ENCODE measurements at places on chromosomes 12 and 14.

DNA sequence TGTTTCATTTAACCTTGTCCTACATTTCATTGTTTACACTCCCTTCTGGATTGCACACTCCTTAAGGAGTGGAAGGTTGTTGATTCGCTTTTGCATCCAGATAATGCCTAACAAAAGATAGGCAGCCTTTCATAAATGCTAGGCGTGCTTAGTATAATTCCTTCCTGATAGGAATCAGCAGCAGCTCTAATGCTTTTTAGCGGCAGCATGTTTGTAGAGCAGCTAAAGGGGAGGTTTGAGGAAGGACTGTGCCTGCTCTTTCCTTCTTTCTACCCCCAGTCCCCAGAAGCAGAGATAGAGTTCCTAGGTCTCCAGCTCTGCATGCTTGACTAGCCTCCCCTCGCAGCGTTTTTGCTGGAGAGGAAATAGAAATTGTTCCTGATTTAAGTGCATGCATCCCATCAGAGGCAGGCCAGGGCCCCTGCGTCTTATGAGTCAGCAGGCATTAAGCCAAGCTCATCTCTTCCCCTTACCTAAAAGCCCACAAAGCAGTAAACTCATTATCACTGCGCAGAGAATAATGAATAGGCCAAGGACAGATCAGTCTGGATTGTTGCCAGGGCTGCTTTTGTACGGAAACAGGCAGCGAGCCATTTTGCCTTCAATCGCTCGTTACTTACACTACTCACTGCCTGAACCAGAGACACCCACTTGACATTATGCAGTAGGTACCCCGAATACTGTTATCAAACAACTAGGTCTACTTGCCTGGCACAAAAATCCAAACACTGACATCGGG is 14.0 kb upstream of the TBPL2 start:
- DNase-seq, result peak; percentile 25

GRCh38 chr12:89370421-89370831 is 18.1 kb upstream of the DUSP6 start:
- DNase-seq, result no peak

DNA sequence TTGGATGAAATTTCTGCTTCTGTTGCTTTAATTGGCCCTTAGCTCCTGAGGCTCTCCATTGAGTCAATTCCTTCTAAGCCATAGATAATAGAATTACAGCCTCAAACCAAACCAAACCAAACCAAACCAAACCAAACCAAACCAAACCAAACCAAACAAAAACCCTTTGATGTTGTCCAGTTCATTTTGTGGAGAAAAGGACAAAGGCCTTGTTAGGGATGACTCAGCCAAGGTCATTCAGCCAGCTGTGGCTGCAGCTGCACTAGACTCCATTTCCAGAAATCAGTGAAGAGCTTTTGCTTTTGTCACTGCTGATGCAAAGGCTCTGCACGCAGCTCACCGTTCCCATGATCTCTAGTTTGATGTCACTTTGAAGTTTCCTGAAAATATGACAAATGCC is 82.2 kb upstream of the RMST start:
- DNase-seq, result peak; percentile 2

DNA sequence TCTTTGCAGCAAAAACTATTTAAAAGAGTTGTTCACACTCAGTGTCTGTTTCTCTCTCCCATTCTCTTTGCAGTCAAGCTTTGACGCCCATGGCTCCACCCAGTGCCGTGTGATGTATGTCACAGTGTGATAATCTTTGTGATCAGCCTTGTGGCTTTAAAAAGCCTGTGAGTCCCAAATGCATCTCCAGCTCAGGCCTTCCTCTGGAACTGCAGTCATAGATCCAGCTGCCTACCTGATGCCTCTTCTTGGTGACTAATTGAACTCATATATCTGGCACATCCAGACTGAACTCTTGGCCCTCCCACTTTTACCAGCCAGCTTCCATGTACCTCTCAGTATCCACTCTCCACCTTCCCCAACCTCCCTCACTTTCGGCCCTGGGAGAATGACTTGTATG is 182.8 kb upstream of the ARHGAP5 start:
- no peak for DNase-seq

GRCh38 chr12:86148071-86148470 is 108.1 kb downstream of the MGAT4C start:
- DNase-seq, result no peak

DNA sequence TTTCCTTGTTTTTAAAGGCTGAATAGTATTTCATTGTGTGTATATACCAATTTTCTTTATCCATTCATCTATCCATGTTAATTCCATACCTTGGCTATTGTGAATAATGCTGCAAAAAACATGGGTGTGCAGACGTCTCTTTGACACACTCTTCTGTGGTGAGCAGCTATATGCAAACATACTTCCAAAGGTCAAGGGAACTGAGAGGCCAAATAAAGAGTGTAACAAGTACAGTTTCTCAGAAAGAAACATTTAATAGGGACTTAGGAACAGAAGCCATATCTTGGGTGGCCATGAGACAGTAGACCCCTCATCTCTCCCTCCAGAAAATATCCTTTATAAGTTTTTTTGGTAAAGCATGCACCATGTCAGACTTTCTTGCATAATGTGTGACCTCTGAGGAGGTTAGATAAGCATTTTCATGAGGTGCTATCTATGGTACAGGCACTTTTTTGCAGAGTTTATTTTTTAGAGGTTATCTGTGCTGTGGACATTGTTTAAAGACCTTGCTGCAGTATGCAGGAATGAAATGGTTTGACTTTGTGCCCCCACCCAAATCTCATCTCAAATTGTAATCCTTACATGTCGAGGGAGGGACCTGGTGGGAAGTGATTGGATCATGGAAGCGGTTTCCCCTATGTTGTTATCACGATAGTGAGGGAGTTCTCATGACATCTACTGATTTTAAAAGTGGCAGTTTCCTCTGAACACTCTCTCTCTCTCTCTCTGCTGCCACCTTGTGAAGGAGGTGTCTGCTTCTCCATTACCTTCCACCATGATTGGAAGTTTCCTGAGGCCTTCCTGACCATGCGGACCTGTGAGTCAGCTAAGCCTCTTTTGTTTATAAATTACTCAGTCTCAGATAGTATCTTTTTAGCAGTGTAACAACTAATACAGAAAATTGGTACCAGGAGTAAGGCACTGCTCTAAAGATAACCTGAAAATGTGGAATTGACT is 1202.3 kb downstream of the GALC start:
- no peak for DNase-seq

- no peak for DNase-seq
These were observed 744 bp downstream of the STYX start for GRCh38 chr14:52730709-52731111.

DNA sequence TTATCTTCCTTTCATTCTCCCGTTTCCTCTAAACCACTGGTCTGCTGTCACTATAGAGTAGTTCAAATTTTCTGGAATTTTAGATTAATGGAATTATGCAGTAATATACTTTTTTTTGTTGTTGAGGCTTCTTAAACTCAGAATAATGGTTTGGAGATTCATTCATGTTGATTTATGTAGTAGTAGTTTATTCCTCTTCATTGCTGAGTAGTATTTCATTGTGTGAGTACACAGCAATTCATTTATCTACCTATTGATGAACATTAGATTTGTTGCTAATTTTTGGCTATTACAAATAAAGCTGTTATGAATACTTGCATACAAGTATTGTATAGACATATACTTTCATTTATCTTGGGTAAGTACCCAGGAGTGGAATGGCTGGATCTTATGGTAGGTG is 7.2 kb downstream of the RASSF8 start:
- no peak for DNase-seq

- DNase-seq, result peak; percentile 13
These were observed 78.6 kb downstream of the KCNK13 start for GRCh38 chr14:90140298-90140955.

DNA sequence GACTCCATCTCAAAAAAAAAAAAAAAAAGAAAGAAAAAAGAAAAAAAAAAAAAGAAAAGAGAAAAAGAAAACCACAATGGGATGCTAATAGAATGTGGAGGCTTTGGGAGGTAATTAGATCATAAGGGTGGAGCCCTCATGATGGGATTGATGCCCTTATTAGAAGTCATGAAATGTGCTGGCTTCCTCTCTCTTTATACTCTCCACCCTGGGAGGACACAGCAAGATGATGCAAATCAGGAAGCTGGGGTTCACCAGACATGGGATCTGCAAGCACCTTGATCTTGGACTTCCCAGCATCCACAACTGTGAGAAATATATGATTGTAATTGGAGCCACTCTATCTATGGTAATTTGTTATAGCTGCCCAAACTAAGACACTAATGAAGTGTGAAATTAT is 13.4 kb upstream of the DRAM1 start:
- no peak for DNase-seq

GRCh38 chr14:60771117-60771516 is 36.6 kb downstream of the MNAT1 start:
- no peak for DNase-seq

- no peak for DNase-seq
These were observed 226.3 kb downstream of the SPTSSA start for GRCh38 chr14:34235643-34236300.

DNA sequence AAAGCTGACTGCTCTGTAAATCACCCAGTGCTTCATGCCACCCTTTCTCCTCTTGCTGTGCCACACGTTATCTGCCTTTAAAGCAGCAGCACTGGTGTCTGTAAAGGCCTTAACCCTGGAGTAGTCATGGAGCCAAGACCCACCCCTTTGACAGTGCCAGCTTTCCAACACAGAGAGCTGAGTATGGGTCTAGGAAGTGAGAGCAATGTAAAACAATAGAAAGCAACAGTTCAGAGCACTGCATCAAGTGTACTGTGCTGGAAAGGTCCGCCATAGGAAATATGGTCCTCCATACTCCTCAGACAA is 139.5 kb downstream of the DAD1 start:
- no peak for DNase-seq

- DNase-seq, result no peak
These were observed 521.8 kb upstream of the CCDC196 start for GRCh38 chr14:65964366-65964765.

DNA sequence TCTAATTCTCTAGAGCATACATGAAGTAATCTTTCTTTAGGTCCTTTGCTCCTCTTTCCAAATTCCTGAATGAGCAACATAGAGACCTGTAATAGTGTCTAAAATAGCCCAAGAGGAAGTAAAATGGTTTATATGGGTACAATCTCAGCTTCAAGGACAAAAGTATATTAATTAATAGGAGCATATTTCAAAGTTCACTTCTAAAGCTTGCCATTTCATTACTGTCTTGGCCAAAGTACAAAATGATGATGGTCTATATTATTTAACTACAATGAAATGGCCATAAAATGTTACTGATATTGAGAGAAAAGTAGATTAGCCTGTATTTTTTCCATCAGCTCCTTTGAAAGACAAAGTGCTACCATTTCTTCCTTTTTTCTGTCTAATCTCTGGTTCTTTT is 410.4 kb upstream of the NOVA1 start:
- DNase-seq, result no peak

- no peak for DNase-seq
These were observed 908.1 kb upstream of the TMEM132C start for GRCh38 chr12:127358888-127359287.

DNA sequence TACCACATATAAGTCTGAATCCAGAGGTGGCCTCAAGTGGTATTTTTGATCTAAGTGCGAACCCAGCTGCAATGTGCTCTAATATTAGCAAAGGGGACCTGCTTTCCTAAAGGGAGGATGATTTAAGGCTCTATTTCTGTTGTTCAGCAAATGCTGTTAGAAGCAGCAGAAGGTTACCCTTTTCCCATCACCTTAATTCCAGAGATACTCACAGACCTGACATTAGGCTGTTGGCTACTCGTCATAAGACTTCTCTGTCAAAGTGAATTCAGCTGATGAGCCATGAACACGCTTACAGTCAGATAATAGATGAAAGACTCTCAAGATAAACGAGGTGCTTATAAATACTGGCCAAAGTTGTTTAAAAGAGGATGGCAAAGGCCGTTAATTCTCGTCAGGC is 308.7 kb upstream of the DDHD1 start:
- no peak for DNase-seq

DNA sequence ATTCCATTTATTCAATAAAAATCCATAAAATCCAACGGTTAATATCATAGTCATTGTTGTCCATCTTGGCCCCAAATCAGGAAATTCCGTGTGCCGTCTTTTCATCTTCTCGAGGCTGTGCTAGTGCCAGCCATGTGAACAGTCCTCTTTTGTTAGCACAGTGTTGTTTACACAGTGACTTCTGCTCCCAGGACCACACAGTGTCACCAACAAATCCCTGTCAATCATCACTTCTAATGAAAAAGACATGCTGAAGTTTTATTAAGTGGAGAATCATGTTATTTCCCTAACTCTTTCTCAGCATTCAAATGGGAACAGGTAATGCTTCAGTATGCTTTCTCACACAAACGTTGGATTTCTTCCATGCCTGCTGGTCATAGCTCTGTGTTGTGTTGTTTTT is 1.9 kb upstream of the SLCO1A2 start:
- DNase-seq, result no peak

- DNase-seq, result no peak
These were observed 364.5 kb upstream of the DIO2 start for GRCh38 chr14:80575763-80576162.

DNA sequence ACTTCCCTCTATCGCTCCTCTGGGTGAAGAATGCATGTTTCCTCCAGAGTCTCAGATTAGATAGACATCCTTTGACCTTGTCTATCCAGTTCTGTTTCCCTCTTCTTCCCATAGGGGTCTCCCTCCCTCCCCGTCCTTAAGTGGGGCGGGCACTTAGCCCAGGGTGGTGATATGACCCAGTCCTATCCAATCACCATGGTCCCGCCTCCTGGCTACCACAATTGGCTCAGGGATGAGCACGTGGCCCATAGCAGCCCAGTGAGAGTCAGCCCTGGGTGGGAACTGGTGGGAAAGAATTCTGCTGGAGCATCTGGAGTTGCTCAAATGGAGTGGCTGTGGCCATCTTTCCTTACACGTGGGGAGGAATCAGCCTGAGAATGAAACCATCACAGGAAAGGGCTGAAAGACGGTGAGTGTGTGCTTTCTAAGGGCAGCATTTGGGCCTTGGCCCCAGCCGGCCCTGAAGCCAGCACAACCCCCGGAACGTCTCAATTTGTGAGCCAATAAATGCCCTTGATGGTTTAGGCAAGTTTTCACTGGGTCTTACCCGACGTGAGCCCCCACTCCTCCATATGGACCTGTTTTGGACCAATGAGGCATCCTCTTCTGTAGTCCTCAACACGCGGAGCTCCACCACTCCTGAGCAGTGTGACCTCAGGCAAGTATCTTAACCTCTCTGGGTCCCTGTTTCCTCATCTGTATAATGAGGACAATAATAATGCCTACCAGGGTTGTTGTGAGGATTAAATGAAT is 14.4 kb upstream of the MLXIP start:
- DNase-seq, result peak; percentile 99

GRCh38 chr14:67497216-67497615 is 8.7 kb upstream of the TMEM229B start:
- no peak for DNase-seq

DNA sequence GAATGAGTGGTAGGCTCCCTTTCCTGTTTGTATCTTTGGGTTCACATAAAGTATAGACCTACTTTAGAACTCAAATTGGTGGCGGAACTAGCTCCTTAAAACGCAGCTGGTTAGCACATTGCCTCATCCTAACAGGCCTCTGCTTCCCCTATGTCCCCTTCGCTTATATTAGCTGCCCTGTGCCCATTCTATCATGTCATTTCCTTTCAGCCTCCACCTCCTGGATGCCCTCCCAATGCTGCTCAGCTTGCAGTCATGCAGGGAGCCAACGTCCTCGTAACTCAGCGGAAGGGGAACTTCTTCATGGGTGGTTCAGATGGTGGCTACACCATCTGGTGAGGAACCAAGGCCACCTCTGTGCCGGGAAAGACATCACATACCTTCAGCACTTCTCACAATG is 3.5 kb downstream of the DAZAP2 start:
- DNase-seq, result no peak
